Hippocampal formation (tissue), 2 donors: ENCODE measurements at places on chromosomes 1 and 21.

DNA sequence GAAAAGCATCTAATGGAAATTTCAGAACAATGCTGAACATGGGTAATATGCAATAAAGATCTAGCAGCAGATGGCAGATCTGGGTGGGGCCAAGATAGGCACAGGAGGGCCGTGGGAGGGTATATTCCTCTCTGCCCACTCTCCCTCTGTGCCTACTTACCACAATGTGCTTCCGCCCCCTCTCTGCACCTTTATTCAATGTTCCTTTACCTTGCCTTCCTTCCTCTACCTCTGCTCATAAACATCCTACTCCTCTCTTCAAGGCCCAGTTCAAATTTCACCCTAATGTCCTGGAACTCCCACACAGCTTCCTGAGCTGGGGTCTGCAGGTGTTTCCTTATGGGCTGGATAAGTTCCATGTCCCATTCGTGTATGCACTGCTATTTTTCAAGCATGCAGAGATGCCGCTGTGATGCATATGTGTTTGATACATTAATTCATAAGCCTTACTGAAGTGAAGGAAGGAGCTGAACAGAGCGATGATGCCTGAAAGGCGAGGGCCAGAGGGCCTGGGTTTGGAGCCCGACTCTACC is 65.6 kb upstream of the EDEM3 start:
- no peak for DNase-seq

DNA sequence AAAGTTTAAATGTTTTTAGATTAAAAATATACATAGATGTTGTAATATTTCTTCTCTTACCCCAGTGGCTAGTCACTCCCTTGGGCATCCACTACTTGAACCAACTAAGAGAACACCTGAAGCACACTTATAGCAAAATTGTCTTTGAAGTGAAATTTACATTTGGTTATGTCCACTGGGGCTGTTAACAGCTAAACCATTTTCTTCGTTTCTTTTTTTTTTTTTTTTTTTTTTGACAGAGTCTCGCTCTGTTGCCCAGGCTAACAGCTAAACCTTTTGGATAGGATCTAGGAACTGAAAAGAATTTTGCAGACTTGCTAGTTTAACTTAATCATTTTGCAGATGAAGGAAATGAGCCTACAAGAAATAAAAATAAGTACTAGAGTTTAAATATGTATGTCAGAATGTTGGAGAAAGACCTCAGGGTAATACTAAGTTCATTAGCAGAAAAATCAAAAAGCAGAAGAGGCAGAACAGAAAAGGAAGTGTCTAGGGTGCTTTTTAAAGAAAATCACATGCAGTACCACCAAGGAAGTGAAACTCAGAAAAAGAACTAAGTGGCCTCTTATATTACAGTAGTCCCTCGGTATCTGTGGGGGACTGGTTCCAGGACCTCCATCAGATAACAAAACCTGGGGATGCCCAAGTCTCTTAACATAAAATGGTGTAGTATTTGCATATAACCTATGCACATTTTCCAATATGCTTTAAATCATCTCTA is 11.8 kb downstream of the DRAM2 start:
- peak; percentile 19 for DNase-seq

DNA sequence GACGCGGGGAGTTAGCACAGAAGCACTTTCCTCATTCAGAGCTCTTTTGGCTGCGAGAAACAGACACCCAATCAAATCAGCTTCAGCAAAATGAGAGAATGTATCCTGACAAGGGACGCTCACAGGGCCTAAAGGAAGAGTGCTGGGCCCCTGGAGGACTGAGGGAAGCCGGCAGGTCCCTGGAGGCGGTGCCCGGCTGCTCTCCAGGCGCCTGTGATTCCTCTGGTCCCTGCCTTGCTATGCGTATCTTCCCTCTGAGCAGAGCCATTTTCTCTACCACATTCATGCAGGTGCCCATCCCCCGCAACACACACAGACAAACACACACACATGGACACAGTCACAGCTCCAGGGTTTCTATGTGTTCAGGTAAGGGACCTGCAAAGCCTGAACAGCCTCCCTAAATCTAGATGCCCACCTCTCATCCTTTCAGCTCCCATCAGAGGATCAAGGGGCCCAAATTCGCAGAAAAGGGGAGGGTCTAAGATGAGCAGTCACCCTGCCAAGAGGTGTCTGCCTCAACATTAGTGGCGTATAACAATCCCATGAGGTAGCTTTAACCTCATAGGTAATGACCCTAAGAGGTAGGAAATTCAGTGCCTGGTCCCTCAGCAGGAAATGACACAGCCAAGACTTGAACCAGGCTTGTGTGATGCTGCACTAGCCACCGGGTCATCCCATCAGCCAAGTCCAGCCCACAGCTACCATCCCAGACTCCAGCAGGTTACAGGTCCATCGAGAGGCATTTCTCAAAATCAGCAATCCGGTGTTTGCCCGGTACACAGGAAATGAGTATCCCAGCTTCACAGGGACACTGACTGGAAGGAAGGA is 29.0 kb downstream of the PTAFR start:
- no peak for DNase-seq

DNA sequence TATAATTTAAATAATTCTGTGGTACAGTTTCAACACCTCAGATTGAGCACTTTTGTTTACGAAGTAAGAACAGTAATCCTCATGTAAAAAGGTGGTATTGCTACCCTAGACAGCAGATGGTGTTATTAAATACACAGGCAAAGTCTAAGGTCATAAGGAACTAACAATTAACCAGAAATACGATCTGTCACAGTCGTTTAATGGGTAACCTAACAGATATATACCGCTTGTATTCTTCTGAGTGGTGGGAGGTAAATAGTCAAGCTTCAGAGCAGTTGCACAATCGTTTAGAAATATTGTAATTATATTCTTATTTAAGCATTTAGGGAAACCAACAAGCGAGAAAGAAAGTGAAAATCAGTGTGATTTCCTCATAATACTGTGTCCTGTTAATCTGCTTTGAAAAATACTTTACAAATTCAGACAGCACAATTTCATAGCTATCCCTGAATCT is 9.8 kb upstream of the IRF2BP2 start:
- no peak for DNase-seq

- no peak for DNase-seq
These were observed 16.0 kb downstream of the YARS1 start for GRCh38 chr1:32801096-32801715.

DNA sequence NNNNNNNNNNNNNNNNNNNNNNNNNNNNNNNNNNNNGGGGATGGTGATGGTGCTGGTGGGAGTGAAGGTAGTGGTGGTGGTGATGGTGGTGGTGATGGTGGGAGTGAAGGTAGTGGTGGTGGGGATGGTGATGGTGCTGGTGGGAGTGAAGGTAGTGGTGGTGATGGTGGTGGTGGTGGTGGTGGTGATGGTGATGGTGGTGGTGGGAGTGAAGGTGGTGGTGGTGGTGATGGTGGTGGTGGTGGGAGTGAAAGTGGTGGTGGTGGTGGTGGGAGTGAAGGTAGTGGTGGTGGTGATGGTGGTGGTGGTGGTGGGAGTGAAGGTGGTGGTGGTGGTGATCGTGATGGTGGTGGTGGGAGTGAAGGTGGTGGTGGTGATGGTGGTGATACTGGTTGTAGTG is 93.6 kb downstream of the CRYAA start:
- no peak for DNase-seq

DNA sequence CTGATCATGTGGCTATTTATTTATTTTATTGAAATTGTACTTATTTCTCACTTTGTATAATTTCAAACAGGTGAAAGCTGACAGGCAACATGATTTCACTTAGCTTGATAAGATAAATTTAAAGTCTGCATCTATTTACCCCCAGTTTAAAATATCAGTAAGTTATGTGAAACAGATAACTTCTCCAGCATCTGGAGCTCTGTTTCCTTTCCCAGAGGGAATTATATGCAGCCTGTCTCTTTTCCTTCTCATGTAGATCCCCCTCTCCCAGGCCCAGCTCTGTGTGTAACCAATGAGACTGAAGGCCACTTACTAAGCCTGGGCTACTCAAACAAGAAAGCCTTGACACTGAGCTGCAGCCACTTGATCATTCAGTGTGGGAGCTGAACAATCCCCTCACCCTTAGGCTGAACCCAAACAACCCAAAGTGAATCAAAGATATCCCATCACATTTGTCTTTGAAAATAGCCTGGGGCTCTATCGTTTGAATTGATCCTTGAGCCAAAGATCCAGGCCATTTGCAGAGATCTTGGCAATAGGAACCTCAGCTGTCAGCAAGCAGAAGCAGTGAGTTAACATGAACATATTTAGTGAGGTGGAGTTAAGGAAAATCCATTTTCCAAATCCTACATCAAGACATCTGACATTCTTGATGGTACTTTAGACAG is 383.9 kb downstream of the TGFB2 start:
- DNase-seq = no peak

DNA sequence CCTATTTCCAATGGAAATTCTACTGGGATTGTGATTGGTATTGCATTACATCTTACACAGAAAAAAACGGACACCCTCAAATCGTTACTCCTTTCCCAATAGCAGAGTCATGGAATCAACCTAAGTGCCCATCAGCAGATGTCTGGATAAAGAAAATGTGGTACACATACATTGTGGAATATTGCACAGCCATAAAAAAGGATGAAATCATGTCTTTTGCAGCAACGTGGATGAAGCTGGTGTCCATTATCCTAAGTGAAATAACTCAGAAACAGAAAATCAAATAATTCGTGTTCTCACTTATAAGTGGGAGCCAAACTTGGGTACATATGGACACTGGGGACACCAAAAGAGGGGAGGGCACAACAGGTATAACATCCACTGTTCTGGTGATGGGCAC is 14.3 kb downstream of the HMGN1 start:
- DNase-seq = no peak

GRCh38 chr1:227396539-227397353 is 78.5 kb upstream of the CDC42BPA start:
- no peak for DNase-seq

DNA sequence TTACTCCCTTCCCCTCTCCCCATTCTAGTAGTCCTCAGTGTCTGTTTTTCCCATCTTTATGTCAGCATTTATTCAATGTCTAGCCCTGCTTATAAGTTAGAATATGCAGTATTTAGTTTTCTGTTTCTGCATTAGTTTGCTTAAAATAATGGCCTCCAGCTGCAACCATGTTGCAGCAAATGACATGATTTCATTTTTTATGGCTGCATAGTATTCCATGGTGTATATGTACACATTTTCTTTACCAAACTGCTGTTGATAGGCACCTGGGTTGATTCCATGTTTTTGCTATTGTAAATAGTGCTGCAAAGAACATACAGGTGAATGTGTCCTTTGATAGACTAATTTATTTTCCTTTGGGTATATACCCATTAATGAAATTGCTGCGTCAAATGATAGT is 267.7 kb downstream of the SRGAP2C start:
- no peak for DNase-seq

DNA sequence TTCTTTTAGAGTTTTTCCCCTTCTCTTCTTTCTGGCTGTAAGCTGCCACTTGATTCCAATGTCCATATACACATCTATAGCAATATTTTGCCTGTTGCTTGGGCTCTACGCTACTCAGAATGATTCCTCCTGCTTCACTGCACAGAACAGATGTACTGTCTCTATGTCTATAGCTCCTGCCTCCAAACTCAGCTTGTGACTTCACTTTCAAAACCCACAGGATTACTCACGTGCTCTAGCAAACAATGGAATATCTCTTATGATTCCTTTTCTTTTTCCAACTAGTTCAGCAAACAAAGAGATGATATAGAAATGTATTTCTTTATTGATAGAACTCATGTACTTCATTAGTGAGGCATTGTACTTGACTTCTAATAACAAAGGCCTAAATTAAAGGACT is 80.5 kb upstream of the SOX13 start:
- no peak for DNase-seq

- DNase-seq = no peak
These were observed 45.8 kb upstream of the FMOD start for GRCh38 chr1:203396595-203397194.

DNA sequence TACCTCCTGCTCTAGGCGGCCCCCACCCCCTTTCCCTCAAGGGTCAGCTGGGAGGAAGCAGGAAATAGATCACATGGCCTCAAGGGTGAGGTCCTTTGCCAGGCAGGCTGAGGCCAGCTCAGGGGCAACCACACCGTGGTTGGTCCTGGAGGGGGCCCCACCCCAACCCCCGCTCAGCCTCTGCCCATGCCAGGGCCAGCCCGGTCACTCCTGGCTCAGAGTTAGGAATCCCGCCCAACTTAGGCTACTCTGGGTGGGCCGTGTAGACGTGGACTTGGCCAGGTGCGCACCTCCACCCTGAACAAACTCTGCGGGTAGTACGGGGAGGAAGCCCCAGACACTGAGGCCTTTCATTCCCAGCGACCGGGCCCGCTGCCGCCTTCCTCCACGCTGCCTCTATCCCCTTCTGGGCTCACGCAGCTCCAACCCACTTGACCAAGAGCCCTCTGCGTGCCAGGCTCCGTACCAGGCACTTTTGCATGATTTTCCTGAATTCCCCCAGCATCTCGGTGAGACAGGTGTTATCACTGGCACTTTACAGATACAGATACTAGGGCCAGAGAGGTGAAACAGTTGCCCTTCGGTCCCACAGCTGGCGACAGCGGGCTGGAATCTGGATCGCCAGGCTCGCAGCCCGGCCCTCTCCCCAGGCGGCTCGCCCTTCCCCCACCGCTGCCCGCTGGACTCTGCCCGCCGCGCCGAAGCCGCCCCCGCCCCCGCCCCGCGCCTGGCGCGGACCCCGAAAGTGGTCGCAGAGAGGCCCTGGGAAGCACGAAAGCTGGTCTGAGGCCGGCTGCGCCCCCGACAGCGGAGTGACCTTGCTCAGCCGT is 769 bp downstream of the GALE start:
- peak; percentile 10 for DNase-seq

- DNase-seq = no peak
These were observed 9.7 kb downstream of the SHISA4 start for GRCh38 chr1:201898240-201898894.

GRCh38 chr1:52640697-52641096 is 7.7 kb downstream of the SHISAL2A start:
- no peak for DNase-seq

GRCh38 chr21:36425286-36425685 is 40.1 kb downstream of the CHAF1B start:
- DNase-seq = no peak

DNA sequence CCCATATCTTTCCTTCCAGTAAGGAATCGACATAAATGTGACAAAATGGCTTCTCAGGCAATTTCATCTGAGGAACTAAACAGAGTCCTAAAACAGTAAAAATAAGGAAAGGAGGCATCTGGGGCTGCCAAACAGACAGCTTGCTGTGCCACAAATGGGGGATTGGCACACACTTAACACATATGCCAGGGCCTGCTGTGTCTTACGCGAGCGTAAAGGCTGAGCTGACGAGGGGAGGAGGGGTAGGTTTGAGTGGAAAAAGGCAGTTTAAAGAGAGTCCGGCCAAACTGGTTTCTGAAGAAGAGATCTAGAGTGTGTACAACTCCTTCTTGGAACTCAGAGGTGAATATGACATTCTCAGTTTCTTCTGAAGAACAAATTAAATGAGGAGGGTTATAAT is 244.1 kb upstream of the MAP1LC3C start:
- peak; percentile 45 for DNase-seq

DNA sequence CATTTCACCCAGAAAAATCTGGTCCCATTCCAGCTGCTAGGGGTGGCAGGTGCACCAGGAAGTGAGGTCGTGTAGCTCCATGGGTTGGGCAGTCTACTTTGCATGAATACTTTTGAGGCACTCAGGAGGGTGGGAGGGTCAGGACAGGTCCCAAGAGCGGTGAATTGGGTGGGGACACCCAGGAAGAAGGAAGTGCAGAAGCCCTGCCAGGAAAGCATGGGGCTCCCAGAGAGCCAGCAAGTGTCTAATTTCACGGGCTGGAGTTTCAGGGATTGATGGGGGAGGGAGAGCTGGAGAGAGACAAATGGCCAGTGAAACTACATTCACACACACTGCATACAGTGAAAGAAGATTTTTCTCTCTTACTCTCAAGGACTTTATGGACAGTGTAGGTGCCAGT is 137.8 kb downstream of the GALNT2 start:
- DNase-seq = no peak

- DNase-seq = no peak
These were observed 17.9 kb upstream of the CSF1 start for GRCh38 chr1:109892561-109893368.
